Stimulated activated CD4-positive, alpha-beta T cell treated with anti-CD3 and anti-CD28 coated beads, Interleukin-12 subunit alpha, Interleukin-12 subunit beta, amount 100 ng/mL, for 24 hours (primary cell): ENCODE measurements at places on chromosomes 12 and 14.

DNA sequence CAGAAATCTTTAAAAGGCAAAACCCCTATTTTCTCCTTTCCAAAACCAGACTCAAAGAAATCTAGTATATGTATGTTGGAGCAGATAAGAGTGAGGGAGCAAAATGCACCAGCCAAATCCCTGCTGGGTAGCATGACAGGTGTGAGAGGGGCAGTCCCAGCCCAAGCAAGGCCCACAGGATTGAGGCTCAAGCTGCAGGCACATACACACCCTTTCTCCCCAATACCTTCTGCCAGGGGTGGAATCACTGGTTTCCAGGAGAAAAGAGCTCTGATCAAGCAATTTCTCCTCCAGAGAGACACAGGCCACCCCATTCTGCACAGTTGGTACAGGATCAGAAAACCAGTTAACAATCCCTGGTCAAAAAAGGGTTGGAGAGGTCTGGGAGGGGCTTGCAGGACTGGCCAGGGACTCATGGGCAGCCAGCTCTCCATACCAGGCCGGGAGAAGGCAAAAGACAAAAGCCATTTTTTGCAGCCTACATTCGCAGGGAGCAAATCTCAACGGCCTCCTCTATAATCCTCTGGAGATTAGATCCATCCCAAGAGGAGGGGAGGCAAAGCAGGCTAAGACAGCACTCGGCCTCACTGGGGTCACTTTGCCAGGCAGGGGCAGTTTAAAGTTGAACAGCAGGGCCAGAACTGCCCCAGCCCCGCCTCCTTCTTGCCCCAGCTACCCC is 2.1 kb downstream of the KMT2D start:
- DNase-seq: no peak

- DNase-seq: no peak
These were observed 412.3 kb downstream of the RAD51B start for GRCh38 chr14:68231898-68232297.

DNA sequence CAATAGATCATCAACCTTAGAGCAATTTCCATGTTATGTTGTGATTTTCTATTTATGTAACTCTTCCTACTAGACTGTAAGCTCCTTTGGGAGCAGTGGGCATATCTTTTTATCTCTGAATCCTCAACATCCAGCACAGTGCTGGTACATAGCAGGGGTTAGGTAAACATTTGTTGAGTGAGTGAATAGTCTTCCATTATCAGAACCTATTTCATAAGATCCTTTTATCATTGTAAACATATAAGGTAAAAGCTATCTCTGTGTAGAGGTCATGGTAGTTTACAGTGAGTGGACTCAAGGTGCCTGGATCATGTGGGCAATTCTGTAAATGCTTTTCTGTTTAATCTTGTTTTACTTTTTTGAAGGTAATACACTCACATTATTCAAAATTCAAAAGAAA is 15.1 kb downstream of the FKBP11 start:
- DNase-seq: no peak

GRCh38 chr14:37056473-37056872 is 115.9 kb downstream of the SLC25A21 start:
- no peak for DNase-seq

- no peak for DNase-seq
These were observed 132.2 kb upstream of the FKBP4 start for GRCh38 chr12:2662524-2662923.

- DNase-seq: no peak
These were observed 563.0 kb downstream of the RERGL start for GRCh38 chr12:17527021-17527420.
